Stomach (tissue), 19 donors: ENCODE measurements at places on chromosomes 11 and 22. TPM values are rescaled to one million over a fixed set of nuclear protein-coding genes. Genes with fewer than 3 reads are reported as not detected.

GRCh38 chr11:93528757-93529645 lies 14.2 kb downstream of the SMCO4 start:
- DNase-seq, result no peak

- DNase-seq, result no peak
Observed at GRCh38 chr11:119194811-119195440, 9.7 kb downstream of the NHERF4 start.

DNA sequence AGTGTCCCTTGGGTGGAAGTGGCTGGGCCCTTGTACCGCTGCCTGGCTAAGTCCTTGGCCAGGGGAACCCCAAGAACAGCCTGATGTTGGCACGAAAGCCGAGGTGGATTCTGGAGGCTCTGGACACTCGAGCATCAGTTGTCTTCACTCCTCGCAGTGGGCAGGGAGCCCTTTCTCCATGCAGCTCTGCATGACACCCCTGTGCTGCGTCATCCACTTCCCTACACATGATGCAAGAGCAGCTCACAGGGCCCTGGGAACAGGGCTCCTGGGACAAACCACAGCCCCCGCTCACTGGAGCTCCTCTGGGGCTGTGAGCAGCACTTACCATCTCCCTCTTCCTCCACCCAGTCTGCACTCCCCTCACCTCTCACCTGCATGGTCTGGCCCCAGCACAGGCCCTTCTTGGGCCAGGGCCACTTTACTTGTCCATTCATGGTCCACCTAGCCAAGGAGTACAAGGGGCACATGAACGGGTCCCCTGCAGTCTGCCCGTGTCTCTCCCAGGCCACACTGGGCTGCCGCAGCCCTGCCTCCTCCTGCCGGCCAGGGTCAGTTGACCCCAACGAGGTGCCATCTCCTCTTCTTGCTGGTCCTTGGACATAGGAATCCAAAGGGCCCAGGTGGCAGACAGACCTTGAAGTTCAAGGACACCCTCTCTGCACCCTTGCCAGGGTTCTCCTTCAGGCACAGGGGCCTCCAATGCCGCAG lies 66.5 kb downstream of the IGF2 start:
- DNase-seq, result no peak

The GRIA4 gene
- total RNA-seq, result 2.8 TPM

The OR52N4 gene
- not detected for total RNA-seq
